ENCODE measurements at places on chromosomes 7 and 10.
A peak's percentile ranks its signal among the peaks of the same experiment; 100 is the strongest.

GRCh38 chr10:105989995-105990394 is 1174.5 kb downstream of the SORCS1 start:
- DNase-seq, result no peak

DNA sequence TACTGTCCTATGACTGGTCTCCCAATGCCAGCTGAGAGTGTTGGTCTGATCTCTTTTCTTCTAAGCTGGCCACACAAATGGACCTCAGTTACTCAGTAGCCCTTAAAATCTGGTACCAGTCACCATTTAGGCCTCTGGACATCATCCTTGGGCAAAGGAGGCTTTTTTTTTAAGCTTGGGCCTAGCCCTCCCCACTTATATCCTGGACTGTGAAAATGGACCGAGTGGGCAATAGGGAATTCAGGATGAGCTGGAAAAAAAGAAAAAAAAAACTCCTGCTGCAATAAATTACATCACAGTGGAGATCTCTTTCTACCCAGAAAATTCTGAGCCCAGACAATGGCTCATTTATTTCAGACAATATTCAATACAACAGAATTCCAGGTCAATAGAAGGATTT is 68.4 kb downstream of the PARP12 start:
- DNase-seq, result no peak

- no peak for DNase-seq
Measured at GRCh38 chr10:34804306-34804705, 10.8 kb downstream of the PARD3 start.

DNA sequence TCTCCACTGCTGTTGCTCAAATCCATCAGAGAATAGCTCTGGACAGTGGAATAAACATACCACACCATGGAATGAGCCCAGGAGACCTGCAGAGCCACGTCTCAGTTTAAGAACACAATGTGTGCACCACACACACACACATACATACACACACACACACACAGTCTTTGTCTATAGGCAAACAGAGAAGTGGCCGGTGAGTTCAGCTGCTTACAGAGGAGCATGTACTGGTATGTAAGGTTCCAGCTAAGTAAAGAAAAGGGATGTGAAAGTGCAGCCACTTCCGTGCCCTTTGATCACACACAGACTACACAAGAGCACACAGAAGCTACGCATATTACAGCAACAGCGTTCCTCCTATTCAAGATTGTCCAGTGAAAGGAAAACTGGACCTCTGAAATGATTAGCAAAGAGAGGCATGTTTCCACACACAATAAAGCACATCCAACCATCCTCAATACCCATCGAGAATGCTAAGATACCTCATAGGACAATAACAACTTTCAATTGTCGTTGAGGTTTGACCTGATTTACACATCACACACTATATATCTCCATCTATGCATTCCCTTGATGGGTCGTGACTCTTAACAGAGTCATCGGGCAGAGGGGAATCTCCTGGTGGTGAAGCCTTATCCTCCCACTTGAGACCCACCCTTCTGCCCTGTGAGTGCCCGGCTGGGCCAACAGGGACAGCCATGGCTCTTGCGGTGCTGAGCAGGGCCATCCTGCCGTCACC is 23.6 kb downstream of the SLC35B4 start:
- peak; percentile 98 for DNase-seq

GRCh38 chr10:63651864-63652263 is 130.7 kb downstream of the REEP3 start:
- no peak for DNase-seq

DNA sequence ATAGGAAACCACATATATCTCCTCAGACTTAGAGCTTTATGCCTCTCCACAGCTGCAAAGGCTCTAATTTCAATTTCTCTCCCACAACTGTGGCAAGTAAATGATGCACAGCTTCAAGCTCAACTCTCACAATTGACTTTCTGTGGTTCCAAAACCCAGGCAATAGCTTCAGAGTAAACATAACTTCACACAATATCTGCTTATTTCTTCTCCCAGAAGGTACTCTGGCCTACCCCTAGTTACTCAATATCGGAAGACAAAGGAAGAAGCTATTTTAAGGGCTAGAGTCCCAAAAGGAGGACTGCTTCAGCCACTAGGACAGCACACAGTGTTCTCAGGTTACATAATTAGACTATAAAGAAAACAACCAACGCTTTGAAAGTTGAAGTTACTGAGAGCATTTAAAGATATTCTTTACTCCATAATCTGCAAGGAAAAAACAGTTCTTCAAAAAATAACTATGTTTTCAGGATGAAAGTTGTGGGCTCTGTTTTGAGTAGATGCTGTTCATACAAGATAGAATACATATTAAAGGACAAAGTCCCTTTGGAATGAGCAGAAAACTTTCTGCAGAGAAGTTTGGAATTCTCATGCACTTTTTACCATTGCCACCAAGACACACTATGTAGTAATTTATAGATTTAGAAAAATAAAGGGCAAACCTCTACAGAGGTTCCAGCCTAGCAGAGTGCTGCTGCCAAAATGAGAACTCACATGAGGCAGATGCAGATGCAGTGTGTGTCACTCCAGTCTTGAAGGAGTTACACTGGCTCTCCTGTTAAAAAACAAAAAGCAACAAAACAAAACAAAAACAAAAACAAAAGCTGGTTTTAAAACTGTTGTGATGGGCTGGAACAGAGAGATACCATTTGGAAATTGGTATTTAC is 81.8 kb downstream of the NT5C2 start:
- peak; percentile 73 for DNase-seq

DNA sequence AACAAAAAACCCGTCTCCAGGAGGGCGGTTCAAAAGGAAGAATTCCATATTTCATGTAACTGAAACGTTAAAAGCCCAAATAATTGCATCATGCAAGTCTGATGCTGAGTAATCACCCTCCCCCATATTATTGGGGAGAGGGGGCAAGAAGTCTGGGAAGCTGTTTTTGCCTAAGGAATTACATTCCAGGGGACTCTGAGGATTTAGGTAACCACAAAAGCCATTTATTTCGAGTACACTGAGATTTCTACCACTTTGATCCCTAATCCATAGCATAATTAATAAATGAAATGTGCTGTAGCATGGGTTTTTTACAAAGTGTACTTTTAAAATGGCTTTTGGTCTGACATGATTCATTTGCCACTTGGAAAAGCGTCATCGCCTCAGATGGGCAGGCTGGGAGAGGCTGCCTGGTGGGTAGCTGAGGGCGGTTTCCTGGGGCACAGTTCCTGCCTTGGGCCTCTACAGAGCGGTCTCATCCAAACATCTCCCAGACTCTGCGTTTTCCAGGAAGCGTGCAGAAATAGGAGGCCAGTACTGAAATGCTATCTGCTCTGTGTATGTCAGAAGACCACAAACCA is 106.5 kb downstream of the TCF7L2 start:
- DNase-seq, result no peak

DNA sequence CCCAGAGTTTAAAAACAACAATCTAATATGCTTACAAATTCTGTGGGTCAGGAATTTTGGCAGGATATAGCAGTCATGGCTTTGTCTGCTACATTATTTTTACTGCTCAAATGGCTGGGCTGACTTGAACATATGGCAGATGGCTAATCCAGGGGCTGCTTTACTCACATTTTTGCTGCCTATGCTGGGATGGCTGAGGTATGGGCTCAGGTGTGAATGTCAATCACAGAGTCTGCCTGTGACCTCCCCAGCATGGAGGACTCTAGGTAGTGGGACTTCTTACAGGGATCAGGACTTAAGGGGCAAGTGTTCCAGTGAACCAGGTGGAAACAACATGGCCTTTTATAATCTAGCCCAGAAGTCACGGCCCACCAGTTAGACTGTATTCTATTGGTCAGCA is 4.4 kb upstream of the FKBP9 start:
- DNase-seq, result no peak

DNA sequence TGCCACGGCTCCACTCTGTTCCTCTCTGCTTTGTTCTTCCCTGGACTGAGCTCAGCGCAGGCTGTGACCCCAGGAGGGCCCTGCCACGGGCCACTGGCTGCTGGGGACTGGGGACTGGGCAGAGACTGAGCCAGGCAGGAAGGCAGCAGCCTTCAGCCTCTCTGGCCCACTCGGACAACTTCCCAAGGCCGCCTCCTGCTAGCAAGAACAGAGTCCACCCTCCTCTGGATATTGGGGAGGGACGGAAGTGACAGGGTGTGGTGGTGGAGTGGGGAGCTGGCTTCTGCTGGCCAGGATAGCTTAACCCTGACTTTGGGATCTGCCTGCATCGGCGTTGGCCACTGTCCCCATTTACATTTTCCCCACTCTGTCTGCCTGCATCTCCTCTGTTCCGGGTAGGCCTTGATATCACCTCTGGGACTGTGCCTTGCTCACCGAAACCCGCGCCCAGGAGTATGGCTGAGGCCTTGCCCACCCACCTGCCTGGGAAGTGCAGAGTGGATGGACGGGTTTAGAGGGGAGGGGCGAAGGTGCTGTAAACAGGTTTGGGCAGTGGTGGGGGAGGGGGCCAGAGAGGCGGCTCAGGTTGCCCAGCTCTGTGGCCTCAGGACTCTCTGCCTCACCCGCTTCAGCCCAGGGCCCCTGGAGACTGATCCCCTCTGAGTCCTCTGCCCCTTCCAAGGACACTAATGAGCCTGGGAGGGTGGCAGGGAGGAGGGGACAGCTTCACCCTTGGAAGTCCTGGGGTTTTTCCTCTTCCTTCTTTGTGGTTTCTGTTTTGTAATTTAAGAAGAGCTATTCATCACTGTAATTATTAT is 1.2 kb downstream of the CLDN4 start:
- no peak for DNase-seq

DNA sequence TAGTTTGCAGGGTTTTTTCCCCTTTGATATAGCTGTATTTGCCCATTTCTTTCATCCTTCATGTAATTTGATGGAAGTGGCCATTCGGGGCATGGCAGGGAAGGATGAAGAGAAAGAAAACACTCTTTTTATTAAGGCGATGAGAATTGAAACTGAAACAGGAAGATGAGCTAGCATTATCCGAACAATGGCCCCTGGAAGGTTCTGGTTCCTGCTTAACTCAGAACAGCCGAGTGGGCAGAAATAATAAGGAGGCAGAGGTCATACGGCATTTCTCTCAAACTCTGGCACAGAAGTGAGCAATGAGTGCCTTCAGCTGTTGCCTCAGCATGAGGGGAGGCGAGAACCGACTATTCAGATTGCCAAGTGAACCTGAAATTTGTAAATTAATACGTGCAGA is 113.2 kb upstream of the MYO3A start:
- DNase-seq, result peak; percentile 71

- no peak for DNase-seq
Measured at GRCh38 chr10:15324611-15325010, 46.5 kb downstream of the FAM171A1 start.

- peak; percentile 99 for DNase-seq
Measured at GRCh38 chr7:76507723-76508406, 2.5 kb upstream of the UPK3B start.

DNA sequence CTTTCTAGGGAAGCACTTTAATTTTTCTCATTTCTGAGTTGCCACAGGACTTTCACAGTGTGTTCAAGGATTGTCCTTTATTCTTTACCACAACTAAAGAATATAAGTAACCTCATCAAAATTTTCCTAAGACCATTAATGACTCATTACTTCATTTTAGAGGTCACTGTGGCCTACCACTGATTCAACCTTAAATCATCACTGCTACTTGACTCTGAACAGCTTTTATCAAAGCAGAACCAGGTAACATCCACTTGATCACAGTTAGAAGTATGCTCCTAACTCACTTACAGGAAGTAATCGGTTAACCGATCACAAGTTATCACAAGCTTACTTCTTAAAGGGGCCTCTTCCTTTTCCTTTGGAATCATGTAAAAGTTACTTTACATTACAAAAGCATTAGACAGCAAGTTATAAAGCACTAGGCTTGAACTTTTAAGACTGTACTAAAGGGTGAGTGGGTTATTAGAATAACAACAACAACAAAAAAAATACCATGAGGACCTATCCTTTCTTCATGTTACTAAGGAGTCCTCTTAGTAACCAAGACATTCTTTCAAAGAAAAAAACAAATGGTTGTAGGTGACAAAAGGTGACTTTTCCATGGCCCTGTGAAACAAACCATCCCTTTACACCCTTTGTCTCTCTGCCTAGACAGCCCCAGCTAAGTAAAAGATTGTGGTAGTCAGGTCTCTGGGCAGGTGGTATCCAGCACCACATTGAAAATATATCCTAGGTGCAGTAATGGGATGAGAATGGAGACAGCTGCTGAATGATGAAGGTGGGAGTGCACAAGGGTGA is 40.0 kb upstream of the PDK4 start:
- no peak for DNase-seq

- DNase-seq, result no peak
Measured at GRCh38 chr7:3283130-3283704, 17.8 kb upstream of the SDK1 start.

DNA sequence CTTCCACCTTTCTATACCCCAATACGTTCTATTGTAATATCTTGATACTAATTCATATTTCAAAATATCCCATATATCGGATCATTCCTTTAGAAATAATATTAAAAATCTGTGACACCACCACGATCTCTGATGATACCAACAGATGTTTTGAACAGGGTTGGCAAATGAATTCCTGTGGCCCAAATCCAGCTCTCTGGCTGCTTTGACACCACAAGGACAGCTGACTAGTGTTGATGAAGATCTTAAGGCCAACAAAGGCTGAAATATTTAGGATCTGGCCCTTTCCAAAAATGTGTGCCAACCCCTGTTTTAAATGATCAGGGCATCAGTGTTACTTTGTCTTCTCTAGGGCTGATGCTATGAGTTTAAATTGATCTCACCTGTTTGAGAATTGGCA is 380.7 kb upstream of the PFKP start:
- DNase-seq, result no peak

- DNase-seq, result no peak
Measured at GRCh38 chr7:50558294-50559053, 6.7 kb downstream of the DDC start.

DNA sequence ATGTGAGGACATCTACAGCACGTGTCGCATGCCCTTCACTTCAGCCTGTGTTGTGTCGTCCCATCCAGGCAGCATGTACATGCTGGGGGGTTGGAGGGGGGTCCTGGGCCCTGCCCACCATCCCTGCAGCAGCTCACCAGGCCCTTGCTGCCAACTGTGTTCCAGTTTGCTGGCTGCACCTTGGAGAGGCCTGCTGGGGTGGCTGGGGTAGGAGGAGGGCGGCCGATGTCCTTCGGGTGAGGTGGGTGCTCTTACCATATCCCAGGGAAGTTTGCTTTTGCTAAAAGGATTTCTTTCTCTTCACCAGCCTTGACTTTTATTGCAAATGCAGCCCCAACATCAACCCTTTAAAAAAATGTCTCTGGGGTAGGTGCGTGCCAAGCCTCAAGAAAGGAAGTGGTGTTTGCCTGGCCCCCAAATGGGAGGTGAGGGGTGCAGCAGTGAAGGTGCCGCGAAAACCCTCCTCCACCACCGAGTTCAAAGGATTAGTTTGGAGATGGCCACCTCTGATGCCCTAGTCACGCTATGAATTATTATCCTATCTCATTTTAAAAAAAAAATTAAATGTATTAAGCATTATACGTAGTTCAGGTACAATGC is 165.8 kb upstream of the KLF6 start:
- DNase-seq, result no peak

GRCh38 chr7:140697447-140698143 is 1.1 kb downstream of the NDUFB2 start:
- DNase-seq, result no peak

DNA sequence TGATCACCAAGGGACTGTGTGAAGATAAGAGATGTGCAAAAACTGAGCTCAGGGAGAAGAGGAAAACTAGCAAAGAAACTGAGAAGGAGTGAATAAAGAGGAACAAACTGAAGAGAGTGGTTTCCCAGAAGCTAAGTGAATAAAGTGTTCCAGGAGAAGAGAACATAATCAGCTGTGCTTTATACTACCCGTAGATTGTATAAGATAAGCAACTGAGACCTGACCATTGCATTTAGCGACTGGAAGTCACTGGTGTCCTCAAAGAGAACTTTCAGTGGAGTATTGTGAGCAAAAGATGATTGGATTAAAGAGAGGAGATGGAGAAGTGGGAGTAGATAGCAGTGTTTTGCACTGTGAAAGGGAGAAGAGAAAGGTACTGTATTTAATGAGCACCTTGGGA is 14.6 kb downstream of the PHTF2 start:
- DNase-seq, result peak; percentile 53
